Cerebellar nuclear complex (tissue), 1 donor: ENCODE measurements at places on chromosomes 3 and 15.

GRCh38 chr3:72829701-72830100, 18.5 kb downstream of the SHQ1 start:
- DNase-seq, result no peak

GRCh38 chr15:37099319-37100108, 835 bp downstream of the MEIS2 start:
- no peak for DNase-seq

DNA sequence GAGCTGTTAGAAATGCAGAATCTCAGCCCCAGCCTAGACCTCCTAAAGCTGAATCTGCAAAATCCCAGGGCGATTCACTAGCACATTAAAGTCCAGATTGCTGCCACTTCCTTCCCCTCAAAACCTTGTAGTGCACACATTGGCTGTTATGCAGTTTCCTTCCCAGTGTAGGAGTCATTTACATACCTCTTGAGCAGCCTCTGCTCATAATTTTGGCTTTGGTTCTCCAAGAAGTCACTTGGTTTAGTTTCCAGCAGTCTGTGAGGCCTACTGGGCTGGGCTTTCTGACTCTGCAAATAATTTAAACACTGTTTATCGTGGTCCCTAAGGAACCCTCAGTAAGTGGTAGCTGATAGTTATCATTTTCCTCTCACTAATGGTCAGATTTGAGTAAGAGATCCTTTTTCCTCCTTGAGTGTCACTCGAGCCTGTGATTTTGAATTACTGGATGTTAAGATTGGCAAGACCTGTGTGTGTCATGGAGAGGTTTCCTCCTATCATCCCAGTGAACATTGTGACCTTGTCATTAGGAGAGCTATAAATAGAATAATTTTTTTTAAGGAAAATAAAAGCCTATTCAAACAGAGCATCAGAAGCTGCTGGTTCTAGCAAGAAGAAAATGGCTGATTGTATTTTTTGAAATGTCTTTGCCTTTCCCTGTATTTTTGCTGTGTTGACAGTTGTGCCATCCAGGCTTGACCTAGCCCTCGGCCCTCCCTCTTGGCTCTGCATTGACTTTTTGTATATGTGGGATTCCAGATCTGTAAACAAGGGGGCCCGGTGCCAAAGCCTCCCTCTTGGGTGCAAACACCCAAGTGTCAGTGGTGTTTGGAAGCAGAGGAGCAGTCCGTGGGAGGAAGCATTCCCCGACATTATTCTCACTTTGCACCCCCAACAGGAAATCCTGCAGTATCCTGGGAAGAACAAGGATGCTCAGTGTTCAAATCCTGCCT, 134.8 kb upstream of the ANKRD28 start:
- no peak for DNase-seq

DNA sequence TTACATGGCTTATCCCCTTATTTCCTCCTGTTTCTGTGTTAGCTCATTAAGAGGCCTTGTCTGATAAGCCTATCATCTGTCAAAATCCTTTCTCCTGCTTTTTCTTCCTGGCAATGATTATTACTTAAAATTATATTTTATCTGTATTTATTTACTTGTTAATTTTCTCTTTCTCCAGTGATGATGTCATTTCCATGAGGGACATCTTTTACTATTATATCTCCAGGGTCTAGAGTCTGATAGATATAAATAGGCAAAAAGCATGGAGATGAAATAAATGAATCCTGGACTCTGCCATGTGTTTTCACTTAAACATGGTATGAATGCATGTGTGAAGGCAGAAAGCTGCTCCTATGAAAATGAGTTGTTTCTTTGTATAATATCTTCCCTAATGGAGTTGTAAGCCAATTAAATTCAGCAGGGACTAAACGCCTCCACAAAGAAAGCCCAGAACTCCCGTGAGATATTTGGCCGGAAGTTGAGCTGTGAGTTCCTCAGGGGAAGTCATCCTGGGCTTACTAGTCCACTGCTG, 375.2 kb downstream of the TUSC7 start:
- DNase-seq, result no peak

DNA sequence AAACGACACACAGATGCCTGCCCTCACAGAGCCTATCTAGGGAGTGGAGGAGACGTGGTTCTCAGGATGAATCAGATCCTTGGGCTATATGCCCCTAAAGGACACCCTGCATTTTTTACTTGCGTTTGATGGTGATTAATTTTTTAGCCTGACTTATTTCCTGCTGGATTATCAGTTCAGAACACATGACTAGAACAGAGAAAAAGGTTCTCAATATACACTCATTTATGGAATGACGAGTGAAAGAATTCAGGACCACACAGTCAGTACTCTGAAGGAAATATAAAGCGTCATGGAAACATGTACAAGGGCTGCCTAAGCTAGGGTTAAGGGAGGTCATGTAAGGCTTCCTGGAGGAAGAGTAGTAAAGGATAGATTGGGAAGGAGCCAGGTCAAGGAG, 121.8 kb downstream of the SSR3 start:
- DNase-seq, result no peak

GRCh38 chr3:100400419-100400779, 490 bp downstream of the TOMM70 start:
- DNase-seq, result no peak

DNA sequence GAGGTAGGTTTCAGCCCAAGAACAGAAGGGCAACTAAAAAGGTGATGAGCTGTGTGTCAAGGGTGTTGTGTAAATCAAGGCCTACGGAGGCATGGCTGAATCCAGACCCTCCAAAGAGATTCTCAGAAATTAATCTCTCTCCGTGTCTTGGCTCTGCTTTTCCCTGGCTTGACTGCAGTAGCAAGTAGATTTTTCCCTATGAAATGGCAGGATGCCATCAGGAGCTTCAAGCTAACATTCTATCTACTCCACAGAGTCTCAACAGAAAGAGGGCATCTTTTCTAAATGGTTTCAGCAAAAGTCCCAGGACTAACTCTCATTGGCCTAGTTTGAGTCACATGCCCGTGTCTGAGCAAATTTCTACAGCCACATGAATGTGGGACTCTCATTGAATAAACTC, 58.3 kb downstream of the LSM3 start:
- DNase-seq, result no peak

GRCh38 chr3:106485802-106486201, 617.0 kb upstream of the CBLB start:
- no peak for DNase-seq

GRCh38 chr3:140850210-140850955, 91.3 kb upstream of the SLC25A36 start:
- DNase-seq, result no peak

- DNase-seq, result no peak
Observed at GRCh38 chr15:46786590-46787285, 930.6 kb upstream of the SEMA6D start.

DNA sequence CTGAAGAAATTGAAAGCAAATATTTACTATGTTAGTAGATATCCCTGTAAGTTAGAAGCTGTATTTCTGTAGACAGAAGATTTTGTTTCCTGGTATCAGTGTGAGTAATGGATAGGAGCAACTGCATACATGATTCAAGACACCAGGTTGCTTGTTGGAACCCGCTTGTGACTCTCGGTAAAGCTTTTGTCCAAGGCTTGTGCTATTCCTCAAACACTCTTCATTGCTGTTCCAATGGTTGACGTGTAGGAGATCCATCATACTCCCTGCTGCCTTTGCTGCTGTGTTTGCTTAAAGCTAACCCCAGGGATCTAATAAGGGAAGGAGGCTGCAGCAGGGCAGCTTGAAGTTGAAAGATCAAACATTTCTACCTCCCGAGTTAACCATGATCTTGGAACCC, 160.1 kb downstream of the RSRC1 start:
- no peak for DNase-seq

GRCh38 chr3:89098964-89099585, 8.3 kb upstream of the EPHA3 start:
- no peak for DNase-seq

DNA sequence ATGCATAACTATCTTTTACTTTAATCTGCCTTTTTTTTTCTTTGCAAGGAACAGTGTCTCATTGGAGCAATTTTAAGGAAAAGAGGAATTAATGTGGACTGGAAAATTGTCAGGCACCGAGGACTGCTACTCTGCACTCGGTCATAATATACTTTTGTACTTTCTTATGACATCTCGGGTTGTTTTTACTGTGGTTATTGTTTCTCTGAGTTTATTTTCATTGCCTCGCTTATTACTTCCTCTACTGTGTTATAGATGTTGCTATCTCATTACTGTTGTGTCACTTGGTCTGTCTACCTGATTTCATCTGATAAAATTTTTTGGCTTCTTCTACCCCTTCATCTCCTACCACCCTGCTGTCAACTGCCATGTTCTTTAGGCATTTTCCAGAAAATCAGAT, 213.5 kb upstream of the POU1F1 start:
- DNase-seq, result no peak

DNA sequence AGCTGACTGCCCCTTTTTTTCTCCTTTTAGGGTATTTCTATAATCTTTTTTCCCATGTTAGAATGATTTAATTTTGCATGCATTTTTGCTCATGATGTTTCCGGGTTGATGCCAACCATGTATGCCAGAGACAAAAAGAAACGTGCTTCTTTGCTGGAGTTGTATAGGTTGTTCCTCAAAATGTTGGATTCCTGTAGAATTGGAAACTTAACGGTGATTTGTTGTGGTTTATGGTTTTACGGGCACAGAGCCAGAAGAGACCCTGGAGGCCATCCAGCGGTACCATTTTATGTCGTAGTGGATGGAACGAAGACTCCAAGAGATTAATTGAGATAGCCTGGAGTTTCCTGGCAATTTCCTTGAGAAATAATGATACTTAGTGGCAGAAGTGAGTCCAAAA, 481.5 kb upstream of the RGMA start:
- no peak for DNase-seq

DNA sequence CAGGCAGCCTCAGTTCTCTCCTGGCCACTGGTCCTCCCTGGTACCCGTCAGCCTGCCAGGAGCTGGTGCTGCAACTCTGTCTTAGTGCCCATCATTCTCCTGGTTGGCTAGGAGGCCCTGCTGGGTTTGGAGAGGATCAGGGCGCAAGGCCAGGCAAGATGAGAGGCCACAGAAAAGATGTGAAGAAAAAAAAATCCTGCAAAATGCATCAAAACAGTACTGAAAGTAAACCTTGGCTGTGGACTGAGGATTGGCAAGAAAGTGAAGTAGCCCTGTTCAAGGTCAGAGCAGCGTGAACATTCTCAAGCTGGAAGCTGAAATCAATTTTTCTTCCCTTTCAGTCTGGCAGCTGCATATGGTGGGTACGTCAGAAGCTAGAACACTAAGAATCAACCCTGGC, 74.2 kb downstream of the GTF2E1 start:
- no peak for DNase-seq

DNA sequence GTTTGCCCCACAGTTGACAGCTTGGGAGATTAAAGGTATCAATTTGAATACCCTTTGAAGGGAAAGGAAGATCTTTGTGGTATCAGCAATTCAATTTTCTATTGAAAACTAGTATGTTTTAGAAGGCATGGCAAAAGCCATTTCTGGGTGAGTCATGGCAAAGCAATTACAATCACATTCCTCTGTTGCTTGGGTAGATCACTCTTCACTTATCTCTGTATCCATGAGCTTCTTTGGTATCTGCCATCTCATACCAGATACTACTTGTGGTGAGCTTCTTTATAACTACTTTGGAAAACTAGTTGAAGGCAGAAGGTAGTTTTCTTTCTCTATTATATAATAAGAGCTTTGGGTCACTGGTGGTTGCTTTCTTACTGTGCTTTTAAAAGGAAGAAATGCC, 28.3 kb upstream of the LSAMP start:
- DNase-seq, result no peak

DNA sequence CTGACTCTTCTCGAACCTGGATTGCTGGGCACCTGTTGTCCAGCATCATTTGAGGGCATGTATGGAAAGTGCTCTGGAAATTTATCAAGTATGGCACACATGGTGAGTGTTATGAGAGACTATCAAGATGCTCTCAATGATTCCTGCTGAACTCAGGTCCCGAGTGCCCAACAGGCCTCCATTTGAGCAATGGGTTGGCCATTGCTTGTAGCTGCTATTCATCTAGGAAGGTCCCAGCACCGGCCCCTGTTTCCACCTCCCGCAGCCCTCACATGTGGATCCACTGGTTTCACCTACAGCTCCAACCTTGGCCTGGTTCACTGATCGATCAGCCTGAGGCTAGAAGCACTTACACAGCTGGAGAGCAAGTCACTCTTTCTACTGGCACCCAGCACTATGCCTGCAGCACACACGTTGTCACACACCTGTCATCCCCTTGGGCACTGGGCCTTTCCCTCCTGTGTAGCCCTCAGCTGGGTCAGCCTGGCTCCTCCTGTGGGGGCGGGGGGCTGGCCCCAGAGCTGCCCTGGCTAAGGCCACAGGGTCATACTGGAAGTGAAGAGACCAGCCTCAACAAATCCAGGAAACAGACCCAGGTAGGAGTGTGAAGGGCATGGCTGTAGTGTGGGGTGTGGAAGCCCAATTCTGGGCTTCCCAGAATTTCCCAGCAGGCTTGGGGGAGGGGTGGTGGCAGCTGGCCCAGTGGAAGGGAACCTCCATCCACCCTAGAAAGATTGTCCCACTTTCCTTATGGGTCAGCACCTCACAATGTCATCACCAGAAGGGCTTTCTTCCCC, 41.7 kb upstream of the SMAD3 start:
- no peak for DNase-seq

DNA sequence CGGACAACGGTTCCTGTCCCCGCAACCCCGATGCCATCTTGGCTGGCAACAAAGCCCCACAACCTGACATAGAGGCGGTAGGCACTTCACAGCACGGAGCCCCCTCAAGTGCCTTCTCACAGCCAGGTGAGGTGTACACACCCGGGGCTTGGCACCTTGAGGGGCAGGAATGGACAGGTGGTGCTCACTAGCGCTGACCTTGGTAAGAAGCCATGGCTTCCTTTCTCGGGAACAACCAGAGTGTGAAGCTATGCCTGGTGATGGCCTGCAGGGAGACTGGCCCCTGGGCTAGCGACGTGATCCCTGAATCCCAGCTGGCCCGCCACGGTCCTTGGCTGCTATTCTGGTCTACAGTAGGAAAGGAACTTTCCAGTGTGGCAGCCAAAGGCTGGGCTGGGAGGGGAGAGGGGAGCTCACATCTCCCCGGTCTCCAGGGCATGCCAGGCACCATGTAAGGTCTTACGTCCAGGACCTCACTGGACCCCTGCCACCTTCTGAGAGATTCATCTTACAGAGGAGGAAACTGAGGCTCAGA, 70.6 kb upstream of the RPL32 start:
- no peak for DNase-seq

GRCh38 chr3:181610083-181610972, 101.4 kb upstream of the SOX2 start:
- DNase-seq, result no peak

GRCh38 chr3:124322309-124322880, 330.5 kb upstream of the ROPN1 start:
- DNase-seq, result no peak
